ENCODE measurements at places on chromosomes 4 and X.

DNA sequence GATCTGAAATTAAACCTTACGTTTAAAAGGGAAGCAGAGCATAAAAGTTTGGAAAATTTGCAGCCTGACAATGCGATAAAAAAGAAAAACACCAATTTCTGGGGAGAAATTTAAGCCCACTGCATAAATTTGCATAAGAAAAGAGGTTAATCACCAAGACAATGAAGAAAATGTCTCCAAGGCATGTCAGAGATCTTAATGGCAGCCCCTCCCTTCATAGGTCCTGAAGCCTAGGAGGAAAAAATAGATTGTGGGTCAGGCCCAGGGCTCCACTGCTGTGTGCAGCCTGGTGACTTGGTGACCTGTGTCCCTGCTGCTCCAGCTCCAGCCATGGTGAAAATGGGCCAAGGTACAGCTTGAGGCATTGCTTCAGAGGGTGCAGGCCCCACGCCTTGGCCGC, 264.0 kb upstream of the CT83 start:
- DNase-seq: no peak

DNA sequence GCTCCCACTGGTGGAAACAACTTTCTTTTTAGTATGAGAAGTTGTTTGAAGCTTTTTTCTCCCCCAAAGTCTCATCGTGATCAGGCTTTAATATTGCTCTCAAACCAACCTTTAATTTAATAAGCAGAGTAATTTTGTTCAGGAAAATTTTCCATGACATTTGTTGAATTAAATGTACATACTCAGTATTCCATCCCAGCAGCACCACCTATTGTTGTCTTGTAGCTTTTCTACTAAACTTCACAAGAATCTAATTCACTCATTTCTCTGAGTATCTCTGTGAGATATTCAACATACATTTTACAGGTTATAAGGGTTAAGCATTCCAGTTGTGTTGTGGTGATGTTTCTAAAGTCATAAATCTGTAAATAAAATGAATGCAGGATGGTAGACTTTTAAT, 218.3 kb upstream of the HAND2 start:
- DNase-seq: no peak

- no peak for DNase-seq
These were observed 267.3 kb downstream of the BCOR start for GRCh38 chrX:39830414-39830813.

DNA sequence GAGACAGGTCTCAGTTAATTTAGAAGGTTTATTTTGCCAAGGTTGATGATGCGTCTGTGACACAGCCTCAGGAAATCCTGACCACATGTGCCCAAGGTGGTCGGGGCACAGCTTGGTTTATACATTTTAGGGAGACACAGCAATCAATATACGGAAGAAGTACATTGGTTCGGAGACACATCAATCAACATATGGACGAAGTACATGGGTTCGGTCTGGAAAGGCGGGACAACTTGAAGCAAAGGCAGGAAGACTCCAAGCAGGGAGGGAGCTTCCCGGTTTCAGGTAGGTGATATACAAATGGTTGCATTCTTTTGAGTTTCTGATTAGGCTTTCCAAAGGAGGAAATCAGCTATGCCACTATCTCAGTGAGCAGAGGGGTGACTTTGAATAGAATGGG, 225.2 kb upstream of the ZFP42 start:
- DNase-seq: no peak

DNA sequence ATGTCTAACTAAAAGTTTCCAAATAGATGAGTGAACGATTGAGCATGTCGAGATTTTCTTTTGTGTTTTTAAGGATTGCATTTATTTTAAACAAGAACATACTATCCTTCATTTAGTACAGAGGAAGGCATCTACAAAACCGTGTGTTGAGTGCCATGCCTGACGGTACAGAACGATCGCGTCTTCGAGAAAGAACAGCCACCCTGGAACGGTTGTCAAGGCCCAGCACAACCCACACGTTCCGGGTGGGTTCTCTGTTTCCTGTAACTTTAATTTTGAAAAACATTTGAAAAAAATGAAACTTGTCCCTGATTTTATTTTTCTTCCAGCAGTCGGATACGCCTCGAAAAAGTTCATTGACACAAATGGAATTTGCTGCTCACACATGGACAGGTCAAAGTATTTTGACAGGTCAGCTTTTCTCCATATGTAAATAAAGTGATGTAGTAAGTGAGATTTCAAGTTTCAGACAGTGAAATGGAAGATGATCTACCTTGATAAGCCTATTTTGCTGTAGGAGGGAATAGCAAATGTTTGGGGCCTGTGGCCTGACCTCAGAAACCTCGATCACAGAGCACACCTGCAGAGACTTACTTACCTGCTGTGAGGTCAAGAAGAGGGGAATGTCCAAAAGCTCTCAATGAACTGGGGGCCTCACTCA, 24.4 kb upstream of the CYP4V2 start:
- no peak for DNase-seq

DNA sequence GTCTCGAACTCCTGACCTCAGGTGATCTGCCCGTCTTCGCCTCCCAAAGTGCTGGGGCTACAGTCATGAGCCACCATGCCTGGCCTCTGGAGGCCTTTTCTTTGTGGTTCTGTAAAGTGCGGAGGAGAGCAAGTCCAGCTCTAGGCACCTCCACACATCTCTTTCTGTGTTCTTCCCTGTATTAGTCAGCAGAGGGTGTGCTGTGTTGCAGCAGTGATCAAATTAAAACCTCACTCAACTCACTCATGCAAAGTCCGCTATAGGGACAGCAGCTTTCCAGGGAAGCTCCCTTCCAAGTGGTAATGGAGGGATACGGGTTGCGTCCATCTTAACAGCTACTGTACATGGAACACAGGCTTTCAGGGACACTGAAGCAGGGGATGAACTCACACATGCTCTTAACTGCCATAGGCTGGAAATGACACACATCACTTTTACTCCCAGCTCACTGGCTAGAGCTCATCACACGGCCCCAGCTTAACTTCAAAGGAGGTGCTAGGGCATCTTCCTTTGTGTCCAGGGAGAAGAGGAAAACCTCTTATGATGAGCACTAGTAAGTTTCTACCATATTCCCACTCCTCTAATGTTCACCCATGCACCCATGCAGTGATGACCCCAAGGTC, 36.0 kb upstream of the CCNG2 start:
- no peak for DNase-seq

GRCh38 chr4:54561940-54562339, 95.8 kb upstream of the KIT start:
- DNase-seq: no peak

DNA sequence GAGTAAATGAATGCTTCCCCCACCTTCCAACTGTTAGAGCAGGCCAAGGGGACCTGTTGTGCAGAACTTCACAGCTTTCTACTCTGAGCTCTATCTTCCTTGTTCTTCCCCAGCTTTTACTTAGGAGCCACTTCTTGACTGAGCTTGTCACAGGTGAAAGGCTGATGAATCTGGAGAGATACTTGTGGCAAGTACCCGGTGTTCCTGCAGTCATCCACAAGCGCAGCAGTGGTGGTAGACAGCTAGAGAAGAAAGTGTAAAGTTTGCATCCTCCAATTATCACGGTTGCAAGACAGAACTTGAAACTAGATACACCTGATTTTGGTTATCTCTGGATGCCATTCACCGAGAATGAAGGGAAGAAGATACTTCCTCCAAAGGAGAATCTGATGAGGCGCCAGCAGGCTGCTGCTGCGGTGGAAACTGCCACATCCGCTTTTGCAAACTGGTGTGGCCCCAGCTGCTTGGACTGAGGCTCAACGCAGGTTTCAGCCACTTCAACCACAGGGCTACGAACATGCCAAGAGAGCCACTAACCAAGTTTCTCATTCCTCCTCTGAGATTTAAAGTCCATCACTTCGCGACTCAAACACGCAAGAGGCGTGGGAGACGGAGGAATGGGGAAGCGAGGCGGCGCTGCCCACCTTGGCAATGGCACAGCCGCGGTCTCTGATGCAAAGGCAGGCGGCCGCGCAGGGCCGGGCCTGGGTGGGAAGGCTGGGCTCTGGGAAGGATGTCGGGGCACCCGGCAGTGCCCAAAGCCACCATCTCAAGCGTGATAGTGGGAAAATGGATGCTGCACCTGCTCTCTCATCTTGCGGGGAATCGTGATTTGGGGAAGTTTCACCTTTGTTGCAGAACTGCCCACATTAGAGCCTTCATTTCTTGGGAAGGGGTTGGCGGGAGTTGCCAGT, 1.3 kb upstream of the FHIP1A start:
- DNase-seq: no peak

DNA sequence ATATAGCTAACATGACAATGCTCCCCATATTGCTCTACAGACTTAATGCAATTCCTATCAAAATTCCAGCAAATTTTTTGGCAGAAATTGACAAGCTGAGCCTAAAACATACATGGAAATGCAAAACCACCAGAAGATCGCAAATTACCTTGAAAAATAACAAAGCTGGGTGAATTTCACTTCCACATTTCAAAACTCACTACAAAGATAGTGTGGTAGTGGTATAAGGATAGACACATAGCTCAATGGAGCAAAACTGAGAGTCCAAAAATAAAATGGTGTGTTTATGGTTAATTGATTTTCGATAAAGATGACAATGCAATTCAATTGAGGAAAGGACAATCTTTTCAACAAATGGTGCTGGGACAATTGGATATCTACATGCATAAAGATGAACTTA, 65.8 kb downstream of the SLC9A7 start:
- DNase-seq: no peak

- DNase-seq: no peak
These were observed 752.5 kb upstream of the PCDH10 start for GRCh38 chr4:132396636-132397035.
